ENCODE measurements at places on chromosomes 5 and 9. TPM values are rescaled to one million over a fixed set of nuclear protein-coding genes. Genes with fewer than 3 reads are reported as not detected.

GRCh38 chr9:106893088-106893487, 30.1 kb downstream of the ZNF462 start:
- peak; percentile 80 for ATAC-seq

- no peak for ATAC-seq
Measured at GRCh38 chr9:104972242-104972866, 44.4 kb upstream of the ABCA1 start.

- ATAC-seq, result no peak
Measured at GRCh38 chr5:91255396-91256141, 127.5 kb downstream of the ARRDC3 start.

DNA sequence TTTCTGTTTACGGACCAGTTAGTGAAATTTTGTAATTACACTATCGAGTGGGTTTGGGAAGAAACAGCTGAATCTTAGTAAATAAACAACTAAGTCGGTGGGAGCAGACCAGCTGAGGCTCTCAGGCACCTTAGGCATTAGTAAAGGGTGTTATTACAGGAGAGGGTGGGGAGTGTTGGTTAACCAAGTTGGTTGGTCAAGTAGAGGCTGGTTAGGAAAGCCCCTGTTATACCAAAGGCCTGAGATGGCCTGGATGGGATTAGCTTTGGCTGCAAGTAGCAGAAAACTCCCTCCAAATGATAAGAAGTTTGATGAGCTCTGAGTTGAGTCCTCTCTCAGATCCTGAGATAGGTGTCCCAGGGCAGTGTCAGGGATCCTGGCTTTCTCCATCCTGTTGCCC, 81.3 kb downstream of the PPARGC1B start:
- no peak for ATAC-seq

- peak; percentile 46 for ATAC-seq
Measured at GRCh38 chr5:163506726-163507125, 1.3 kb downstream of the MAT2B start.

DNA sequence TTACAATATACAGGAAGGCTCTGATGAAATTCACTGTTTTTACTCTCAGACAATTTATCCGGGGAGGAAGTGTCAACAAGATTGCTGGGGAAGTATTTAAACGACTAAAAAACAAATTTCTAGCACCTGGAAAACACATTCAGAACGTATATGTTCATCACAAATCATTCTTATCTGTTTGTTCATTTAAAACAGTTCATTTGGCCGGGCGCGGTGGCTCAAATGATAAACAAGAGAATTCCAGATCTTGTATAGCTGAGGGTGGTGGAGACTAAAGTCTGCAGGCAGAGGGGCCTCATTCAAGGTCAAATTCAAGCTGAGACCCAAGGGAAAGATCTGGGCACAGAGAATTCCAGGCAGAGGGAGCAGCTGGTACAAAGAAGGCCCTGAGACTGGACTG, 90.0 kb downstream of the STK10 start:
- no peak for ATAC-seq

DNA sequence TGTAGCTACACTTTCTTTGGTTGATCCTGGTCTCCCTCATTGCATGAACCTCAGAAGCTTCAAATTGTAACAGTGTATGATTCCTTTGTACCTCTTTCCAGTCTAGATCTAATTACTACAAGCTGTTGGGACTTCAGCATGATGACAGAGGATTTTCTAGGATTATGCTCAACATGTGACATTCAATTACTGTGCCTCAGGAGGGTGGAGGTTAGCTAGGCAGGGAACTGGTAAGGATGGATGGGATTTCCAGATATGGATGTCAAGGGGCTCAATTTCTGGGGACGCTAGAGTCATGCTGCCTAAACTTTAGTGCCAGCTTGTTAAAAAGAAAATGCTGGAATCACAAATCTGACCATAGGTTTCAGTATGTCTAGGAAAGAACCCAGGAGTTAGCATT, 29.2 kb upstream of the GLRA1 start:
- no peak for ATAC-seq

GRCh38 chr9:137764981-137765380, 112.6 kb upstream of the CACNA1B start:
- ATAC-seq, result no peak

DNA sequence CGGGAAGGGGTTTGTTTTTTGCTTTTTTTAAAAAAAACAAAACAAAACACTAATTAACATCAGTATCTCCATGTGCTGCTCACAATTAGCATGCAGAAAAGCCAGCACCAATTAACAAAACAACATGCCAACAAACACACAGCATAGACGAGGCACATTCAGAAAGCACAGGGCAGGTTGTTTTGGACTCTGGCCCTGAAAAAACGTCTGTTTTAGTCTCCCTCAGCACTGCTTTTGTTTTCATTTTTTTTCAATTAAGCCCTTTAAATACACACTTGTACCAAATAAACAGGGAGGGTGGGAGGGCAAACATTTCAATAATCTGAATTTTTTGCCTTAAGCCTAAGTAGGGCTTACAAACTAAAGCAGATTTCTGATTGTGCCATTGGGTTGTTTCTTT, 309.6 kb downstream of the DTWD2 start:
- ATAC-seq, result no peak

DNA sequence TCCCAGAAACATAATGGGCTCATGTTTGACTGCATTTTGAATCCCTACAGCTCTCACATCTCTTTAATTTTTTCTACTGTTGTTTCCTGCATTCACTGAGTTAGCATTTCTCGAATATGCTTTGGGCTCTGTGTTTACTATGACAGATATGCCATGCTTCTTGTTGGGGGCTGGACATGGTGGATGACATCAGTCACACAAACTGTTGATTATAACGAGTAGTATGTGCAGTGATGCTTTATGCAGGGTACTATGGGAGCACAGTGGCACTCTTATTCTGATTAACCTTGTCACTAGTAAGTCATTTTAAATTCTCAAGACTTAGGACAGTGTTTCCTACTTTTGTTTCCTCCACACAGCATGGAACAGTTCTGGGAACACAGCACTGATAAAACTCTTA, 295.4 kb upstream of the ZNF608 start:
- no peak for ATAC-seq

GRCh38 chr5:14353726-14354474, 210.8 kb downstream of the TRIO start:
- ATAC-seq, result no peak

- no peak for ATAC-seq
Measured at GRCh38 chr5:66892716-66893115, 296.5 kb downstream of the MAST4 start.

- no peak for ATAC-seq
Measured at GRCh38 chr5:59652449-59652848, 241.1 kb downstream of the PDE4D start.

DNA sequence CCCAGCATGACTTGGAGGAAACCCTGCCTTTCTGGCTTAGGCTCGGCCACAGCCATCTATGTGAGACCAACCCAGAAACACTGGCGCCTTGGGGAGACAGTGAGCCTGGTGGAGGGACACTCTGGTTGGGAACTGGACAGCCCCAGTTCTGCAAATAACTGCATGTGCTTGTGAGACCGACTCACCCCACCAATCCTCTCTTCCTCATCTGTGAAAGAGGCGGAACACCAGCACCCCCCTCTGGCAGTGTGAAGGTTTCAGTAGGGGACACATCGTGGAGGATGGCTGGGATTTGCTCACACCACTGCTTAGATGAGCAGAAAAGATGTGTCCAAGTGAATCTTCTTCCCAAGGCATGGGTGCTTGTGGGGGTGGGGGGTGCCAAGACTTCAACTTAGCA, 43.4 kb upstream of the N4BP3 start:
- ATAC-seq, result peak; percentile 74

ENC1 gene
- 2.6 TPM for total RNA-seq

PRDM9 gene
- total RNA-seq, result not detected

Data from esophagus mucosa (tissue), 1 donor.